ENCODE measurements at places on chromosomes 3 and 15.

- peak; percentile 61 for DNase-seq
Observed at GRCh38 chr3:138412821-138413551, 21.4 kb upstream of the ESYT3 start.

DNA sequence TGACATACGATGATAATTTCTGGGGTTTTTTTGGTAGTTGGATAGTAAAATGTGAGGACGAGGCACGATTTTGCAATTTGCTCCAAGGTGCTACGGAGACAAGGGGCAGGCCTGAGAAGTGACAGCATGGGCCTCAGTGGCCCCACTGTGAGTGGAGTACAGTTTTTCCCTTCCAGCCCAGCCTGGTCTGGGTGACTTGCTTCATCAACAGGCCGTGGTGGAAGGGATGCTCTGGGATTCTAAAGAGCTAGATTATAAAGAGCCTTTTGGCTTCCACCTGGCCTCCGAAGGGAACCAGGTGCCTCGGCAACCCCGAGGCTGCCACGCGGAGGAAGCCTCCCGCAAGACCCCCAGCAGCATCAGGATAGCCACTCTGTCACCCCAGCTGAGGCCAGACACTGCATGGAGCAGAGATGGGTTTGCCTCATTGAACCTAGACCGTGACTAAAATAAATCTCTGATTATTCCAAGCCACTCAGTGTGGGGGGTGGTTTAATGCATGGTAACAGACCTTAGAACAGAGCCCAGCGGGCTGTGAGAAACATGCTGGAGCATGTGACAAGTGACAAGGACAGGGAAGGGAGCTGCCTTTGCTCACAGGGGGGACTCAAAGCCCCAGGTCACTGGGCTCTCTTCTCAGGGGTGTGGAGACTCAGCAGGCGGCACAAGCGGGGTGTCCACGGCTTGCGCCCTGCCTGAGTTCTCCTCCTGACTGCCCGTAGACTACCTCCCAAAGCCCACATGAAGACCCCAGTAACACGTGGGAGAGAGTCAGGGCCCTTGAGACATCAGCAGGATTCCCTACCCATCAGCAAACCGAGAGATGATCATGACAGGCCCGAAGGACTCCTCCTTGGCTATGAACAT lies 22.6 kb upstream of the SLC41A3 start:
- DNase-seq = no peak

DNA sequence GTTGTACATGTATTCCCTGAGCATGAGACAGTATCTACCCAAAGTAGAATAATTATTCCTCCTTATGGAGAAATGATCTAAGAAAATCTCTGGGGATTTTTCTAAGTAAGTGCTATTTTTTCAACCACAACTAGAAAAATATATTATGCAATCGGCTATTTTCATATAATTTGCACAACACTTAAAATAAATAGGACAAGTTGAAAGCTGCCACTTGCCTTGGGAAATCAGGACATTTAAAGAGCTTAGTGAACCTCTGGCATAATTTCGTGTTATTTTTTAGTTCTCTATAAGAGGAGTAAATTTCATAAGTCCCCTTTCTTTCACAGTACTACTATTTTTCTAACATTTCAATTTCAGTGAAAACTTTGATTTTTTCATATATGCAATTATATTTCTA lies 672.1 kb downstream of the OTOL1 start:
- no peak for DNase-seq

DNA sequence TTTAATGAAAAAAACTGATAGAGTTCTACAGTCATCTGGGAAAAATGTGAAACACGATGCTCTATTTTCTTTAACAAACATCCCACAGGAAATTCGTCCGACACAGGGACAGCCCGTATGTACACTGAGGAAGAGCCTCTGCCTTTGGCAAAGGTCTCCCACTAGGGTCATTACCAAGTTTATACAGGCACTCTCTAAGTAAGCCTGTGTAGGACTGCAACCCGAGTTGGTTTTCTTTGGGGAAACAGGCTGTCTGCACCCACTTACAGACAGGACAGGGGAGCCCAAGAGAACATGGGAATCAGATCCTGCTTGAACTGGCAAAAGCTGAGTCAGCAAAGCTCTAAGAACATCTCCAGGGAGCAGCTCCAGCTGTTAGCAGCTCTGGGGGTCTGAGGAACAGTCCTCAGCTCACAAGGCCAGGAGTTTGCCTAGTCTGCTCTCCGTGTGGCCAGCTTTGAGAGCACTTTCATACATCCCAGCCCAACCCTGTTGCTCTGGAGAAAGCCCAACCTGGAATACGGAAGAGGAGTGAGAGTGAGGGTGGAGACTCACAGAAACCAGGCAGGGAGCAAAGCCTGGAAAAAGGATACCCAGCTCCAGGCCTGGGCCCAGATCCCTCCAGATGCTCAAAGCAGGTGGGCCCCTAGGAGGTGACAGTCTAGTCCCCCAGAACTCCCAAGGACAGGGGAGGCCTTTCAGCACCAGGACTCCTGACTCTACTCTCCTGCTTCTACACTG lies 1.9 kb downstream of the TBC1D2B start:
- peak; percentile 95 for DNase-seq

DNA sequence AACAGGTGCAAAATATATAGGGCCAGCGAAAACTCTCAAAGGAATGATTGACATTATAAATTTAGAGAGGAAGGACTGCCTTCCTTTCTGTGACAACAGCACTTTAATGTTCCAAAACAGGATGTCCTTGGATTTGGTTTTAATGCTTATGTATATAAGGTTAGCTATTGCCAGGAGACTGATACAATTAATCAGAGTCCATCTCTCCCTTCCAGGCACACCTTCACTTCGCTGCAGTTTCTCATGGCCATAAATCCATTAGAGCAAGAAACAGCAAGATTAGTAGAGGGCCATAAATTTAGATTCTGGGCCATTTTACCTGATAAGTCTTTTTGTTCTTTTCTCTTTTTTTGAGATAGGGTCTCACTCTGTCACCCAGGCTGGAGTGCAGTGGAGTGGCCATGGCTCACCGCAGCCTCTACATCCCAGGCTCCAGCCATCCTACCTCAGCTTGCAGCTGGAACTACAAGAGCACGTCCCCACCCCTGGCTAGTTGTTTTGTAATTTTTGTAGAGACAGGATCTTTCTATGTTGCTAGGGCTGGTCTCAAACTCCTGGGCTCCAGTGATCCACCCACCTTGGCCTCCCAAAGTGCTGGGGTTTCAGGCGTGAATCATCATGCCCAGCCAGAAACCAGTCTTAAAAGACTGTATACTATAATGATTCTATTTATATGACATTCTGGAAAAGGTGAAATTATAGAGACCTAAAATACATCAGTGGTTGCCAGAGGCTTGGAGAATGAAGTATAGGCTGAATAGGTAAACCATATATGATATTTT lies 15.7 kb upstream of the TFRC start:
- DNase-seq = no peak

GRCh38 chr15:40909662-40910630 lies 15.7 kb downstream of the VPS18 start:
- DNase-seq = no peak

GRCh38 chr3:191813245-191813644 lies 352.3 kb downstream of the PYDC2 start:
- no peak for DNase-seq

DNA sequence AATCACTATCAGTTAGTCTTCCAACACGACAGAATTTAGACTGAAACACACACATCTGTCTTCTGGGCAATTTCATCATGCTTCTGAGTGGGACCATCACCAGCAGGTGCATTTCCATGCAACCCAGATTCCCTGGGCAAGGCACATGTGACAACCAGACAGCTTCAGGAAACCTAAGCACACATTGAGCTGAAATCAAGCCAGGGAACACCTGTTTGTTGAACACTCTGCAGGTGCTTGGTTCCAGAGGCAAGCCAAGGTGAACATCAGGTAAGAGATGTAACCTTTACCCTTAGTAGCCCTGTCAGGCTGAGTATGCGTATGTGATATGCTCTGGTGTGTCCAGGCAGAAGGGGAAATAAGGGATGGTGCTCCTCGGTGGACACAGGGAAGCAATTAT lies 3.3 kb upstream of the PSMD2 start:
- no peak for DNase-seq

- no peak for DNase-seq
Observed at GRCh38 chr3:38016847-38017444, 12.5 kb downstream of the PLCD1 start.

DNA sequence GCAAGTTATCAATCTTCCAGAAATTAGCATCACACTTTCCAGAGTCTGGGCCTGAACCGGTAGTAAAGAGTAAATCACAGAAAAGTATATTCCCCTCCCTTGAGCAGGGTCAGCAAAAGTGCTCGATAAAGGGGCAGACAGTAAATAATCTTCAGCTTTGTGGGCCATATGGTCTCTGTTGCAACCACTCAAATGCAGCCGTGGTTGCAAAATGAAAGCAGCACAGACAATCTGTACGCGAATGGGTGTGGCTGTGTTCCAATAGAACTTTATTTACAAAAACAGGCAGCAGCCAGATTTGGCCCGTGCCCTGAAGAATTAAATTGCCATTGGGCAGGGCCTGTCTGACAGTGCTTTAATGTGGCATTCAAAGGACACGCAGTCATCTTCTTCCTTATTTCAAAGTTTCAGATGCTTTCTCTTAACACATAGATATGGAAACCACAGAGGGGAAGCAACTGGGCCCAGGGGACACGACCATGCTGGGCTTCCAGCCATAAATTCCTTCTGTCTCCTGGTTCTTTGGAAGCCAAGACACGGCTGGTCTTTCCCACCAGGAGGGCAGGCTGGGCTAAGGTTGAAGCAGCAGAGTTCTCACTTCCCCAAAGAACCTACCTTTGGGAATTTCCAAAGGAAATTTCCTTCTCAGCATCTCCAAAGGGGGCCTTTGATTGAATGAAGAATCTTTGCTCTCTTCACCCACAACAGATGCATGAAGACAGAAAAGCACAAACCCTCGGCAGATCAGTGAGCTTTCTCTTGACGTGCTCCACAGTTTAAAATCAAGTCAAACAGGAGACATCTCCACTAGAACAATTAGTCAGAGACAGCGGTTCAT lies 489.8 kb upstream of the PROK2 start:
- DNase-seq = peak; percentile 70

DNA sequence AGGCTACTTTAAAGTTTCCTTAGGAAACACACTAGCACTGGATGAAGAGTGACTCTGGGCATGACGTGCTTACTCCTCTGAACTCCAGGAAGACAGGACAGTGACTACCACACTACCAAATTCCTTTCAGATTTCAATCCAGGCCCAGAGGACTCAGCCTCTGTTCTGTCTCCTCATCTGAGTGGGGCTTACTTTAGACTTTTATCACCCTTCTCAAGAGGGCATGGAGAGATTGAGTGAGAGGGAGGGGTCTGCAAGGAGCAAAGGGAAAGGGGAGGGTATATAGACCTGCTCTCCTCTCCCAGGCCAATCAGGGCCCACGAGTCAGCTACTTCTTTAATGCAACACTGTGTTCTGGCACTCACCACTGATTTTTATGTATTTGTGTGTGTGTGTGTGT lies 29.4 kb upstream of the RSL24D1 start:
- DNase-seq = no peak

DNA sequence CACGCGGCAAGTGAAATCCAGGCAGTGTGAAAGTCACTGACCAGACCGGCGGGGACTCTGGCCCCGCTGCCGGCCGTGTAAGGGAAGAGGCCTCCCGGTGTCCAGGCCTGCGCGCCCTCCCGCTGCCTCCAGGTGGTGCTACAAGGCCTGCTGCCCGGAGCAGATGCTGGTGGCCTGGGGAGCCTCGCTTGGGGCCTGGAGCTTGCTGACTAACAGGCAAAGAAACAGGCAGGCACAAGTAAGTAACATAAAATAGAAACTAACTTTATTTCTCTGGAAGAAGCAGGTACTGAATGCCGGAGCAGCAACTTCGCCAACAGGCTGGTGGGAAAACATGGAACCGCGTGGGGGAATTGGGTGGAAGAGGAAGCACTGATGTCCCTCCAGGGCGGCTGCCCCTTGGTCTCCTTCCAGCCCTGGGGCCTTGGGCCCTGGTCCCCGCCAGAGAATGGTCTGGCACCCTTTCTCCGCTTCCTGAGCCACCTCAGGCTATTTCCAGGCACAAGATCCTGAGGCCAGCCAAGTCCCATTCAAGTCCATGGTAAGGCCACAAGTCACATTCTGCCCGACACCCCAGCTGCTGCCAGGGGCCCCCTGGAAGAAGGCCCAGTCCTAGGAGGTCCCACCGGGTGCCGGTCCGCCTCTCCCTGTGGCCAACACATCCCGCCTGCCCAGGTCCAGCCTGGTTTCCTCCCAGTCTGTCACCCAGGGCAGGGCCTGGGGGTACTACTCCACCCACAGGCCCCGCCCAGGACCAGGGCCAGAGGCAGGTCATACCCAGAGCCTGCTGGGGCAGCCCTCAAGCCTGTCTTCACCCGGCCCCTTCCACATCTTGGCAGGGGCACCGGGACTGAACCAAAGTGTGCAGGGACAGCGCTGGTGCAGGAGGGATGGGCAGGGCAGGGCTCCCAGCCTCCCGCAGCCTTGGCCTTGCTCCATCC lies 45.0 kb downstream of the TNK2 start:
- peak; percentile 83 for DNase-seq

- no peak for DNase-seq
Observed at GRCh38 chr3:178645503-178645902, 109.3 kb downstream of the KCNMB2 start.

- DNase-seq = peak; percentile 37
Observed at GRCh38 chr3:11583235-11583634, 60.5 kb downstream of the VGLL4 start.

DNA sequence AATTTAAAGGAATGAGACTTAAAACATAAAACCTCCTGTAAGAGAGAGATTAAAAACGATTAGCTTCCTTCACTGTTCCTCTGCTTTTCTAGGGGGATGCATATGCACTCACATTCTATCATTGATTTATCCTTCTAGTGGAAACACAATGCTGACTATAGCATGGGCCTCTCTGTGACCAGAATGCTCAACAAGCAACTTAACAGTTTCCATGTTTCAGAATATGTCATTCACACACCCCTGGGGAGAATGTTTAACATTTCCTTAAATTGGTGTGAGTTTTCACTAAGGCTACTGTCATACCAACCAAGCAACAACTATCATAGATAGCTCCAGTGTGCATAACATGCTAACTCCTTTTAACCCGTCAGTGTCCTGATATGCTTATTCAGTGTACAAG lies 337.9 kb upstream of the GRM7 start:
- DNase-seq = no peak

DNA sequence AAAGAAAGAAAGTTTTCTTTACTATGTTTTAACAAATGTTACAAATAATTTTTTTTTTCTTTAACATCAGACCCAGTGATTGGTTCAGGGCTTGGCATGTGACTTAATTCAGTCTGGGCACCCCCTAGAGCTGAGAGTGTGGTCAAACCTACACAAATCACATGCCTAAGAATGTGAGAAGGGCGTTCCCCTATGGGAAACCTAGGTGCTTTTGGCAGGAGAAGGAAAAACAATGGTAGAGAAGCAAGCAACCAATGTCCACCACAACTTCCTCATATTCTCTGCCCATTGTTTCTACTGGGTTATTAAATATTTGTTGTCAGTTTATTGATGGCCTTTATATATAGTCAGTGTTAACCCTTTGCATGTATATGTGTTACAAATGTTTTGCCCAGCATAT lies 21.4 kb upstream of the PIAS1 start:
- no peak for DNase-seq

- DNase-seq = no peak
Observed at GRCh38 chr15:39285663-39286062, 295.2 kb upstream of the THBS1 start.

Measured in LHCN-M2 (cell line).